BJ (cell line): ENCODE measurements at places on chromosomes 7 and 10. TPM values are rescaled to one million over a fixed set of nuclear protein-coding genes. Genes with fewer than 3 reads are reported as not detected.
A peak's percentile ranks its signal among the peaks of the same experiment; 100 is the strongest.

DNA sequence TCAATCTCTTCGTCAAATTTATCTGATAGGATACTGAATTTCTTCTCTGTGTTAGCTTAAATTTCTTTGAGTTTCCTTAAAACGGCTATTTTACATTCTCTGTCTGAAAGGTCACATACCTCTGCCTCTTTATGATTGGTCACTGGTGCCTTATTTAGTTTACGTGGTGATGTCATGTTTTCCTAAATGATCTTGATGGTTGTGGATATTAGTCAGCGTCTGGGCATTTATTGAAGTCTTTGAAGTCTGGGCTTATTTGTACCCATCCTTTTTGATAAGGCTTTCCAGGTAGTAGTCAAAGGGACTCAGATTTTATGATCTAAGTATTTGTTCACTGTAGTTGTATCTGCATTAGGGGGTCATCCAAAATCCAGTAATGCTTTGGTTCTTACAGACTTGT lies 1407.5 kb upstream of the LRRTM3 start:
- no peak for DNase-seq

DNA sequence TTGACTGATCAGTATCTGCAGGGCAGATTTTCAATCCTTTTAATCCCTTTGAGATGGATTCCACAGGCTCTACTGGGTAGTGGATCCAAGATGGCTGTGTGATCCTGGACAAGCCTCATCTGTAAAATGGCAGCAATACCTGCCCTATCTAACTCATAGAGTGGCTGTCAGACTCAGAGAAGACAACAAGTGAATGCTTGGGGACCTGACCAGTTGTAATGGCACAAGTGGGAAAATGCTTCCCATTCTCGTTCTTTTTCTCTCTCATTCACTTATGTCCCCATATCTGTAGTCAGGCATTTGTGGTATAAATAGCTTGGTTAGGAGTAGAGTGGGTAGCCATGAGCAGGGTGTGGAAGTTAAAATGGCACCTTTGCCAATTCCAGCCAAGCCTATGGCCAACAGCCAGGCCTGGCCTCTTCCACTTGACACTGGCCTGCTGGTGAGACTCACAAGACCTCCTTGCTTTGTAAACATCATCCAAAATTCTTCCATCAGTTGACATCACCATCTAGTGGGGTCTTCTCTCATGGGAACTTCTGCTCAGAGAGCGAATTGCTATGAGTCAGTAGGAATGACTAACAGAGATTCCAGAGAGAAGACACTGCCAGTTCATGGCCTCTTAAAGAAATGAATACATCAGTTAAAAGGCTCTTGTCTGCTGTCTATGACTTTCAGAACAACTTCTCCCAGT lies 150.1 kb downstream of the PLPP4 start:
- peak; percentile 74 for DNase-seq

- DNase-seq, result no peak
These were observed 22.8 kb downstream of the NSMCE4A start for GRCh38 chr10:121952226-121952625.

GRCh38 chr7:46160861-46161260 lies 239.8 kb upstream of the IGFBP3 start:
- no peak for DNase-seq

- DNase-seq, result no peak
These were observed 84.8 kb downstream of the HBP1 start for GRCh38 chr7:107253599-107253998.

GRCh38 chr7:93799750-93800357 lies 90.7 kb downstream of the TFPI2 start:
- DNase-seq, result no peak

DNA sequence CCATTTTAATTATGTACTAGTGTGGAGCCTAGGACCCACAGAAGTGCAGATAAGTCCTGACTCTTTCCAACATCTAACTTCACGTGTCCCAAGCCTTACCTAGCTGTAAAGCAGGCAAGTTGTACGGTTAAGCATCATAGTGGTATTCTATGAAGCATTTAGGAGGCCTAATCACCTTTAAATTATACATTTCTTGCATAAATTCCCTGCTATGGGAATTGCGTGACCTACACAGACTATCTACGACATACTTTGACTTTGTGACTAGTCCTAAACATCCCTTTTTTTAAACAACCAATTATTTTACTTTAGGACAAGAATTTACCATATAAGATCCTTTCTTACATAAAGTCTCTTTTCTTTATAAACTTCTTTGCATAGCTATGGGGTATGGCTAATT lies 37.7 kb upstream of the LRGUK start:
- no peak for DNase-seq

DNA sequence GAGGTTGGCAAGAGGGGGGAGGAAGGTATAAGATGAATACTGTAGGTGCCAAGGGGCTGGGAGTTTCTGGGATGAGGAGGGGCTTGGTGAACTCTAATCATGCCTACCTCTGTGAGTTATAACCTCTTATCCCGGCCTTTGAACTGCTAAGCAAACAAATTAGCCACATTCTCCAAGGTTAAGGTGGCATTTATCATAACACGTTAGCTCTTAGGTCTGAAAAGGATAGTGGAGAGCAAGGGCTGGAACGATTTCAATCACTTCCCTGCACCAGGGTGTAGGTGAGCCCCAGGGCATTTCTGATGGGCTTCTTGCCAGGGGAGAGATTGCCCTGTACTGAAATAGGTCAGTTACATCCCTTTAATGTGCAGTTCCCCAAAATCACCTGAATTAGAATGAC lies 28.6 kb upstream of the DMBT1 start:
- DNase-seq, result no peak

DNA sequence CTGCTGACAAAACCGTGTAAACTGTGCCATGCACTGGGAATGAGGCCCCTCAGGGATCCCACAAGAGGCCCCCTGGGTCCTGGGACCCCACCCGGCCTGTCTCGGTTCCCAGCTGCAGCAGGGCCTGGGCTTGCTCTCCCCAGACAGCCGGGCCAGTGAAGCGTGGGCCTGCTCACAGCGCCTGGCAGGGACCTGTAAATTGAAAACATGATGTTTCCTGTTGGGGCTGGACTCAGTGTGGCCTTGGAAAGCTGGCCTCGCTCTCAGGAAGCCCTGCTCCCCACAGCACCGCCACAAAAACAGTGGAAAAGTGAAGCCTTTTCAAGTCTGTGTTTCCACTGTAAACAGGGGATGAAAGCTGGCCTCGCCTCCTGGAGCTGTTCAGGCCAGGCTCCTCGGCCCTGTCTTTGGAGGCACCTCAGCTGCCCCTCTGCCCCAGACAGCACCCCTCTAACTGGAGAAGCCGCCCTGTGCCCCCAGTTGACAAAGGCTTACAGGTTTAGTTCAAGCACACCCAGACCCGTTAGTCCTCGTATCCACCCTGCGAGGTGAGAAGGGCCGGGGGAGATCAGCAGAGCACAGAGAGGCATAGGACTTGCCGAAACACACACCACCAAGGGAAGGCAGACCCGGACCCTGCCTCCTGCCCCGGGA lies 108.3 kb downstream of the ZMIZ1 start:
- DNase-seq, result no peak

- no peak for DNase-seq
These were observed 26.8 kb downstream of the BET1 start for GRCh38 chr7:93977211-93977950.

GRCh38 chr7:155685791-155686160 lies 41.3 kb downstream of the RBM33 start:
- no peak for DNase-seq

DNA sequence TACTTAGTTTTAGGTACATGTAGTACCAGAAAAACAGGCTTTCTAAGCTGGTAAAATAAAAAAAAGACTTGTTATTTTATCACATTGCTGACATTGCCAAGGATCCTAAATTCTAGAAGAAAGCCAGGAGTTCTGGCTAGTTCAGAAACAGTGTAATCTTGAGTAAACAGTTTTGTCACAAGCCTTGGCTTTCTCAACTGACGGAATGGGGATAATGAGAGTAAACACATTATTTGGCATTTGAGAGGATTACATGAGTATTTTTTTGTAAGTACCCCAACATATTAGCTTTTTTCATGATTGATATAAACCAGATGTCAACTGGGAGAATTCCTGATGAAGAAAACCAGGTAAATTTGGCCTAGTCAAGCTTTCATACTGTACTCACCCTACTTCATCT lies 269.8 kb downstream of the SORCS1 start:
- DNase-seq, result no peak

DNA sequence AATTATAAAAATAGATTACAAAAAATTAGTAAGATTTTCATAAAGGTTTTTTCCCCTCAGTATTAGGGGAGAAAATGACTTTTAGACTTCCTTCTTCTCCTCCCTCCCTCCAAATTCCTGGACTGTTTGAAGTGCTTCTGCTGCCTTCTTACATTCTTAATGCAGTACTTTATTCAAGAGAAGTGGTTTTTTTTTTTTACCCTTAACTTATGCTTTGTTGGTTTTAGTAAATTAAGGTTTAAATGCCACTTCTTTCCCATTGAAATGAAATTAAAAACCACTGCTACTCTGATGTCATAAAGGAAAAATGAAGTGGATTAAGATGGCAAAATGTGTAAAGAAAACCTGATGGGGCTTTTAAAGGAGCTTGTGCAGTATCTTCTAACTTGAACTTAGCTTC lies 140.7 kb downstream of the VTI1A start:
- no peak for DNase-seq

DNA sequence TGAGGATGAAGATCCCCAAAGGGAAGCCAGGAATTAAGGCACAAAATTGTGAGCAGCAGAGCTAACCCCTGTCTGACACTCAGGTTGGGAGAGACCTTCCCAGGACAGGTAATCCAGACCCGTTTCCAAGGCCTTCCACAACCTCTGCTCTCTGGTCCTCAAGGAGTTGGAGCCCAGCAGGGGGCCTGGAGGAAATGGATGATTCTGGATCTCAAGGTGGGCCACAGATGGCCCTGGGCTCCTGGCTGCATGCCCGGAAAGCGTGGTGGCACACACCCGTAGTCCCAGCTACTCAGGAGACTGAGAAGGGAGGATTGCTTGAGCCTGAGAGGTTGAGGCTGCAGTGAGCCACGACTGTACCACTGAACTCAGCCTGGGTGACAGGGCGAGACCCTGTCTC lies 42.3 kb downstream of the DPYSL4 start:
- DNase-seq, result no peak

DNA sequence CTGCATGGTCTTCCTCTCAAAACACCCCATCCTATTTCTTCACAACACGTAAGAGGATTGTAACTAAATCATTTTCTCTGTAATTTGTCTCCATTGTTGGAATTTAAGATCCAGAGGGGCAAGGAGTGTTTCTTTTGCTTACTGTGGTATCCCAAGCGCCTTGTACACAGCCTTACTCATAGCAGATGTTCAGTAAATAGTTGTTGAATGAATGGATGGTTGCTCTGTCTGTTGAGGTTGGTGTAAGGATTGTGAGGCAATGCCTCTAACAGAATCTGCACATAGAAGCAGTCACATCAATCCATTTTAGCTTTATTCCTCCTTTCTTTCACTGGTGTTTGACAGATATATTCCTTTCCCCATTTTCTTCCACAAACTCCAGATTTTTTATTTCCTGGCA lies 90.1 kb downstream of the ZNF365 start:
- DNase-seq, result no peak

DNA sequence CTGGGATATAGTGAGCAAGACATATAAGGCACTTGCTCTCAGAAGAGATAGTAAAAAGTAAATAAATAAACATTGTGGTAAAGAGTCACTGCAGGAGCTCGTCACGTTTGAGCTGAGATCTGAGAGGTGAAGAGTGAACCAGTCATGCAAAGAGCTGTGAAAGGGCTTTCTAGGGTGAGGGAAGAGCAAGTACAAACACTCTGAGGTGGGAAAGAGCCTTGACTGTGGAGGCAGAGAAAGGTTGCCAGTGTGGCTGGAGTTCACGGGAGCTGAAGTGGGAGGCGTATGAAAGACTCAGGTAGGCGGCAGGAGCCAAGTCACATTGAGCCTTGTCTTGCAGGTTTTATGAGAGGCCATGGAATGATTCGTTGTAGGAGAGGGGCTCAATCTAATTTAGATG lies 141.0 kb downstream of the C1GALT1 start:
- DNase-seq, result no peak

- DNase-seq, result peak; percentile 5
These were observed 22.2 kb upstream of the EXOC4 start for GRCh38 chr7:133230591-133231194.

DNA sequence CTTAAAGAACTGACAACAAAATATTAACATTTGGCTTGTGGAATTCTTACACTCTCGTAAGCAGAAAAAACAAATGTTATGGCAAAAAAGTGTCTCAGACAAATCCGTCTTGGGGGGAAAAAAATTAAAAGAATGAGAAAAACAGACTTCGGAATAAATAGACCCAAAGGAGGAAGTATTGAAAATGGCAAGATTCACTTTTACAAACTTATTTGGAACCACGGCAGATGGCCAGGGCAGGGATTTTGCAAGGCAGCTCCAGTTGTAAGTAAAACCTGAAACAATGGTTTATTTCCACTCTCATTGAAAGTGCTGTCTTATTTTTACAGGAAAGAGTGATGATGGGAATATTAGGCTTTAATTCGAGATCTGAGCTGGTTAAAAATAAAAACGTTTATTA lies 1.5 kb upstream of the ZNF438 start:
- DNase-seq, result no peak

DNA sequence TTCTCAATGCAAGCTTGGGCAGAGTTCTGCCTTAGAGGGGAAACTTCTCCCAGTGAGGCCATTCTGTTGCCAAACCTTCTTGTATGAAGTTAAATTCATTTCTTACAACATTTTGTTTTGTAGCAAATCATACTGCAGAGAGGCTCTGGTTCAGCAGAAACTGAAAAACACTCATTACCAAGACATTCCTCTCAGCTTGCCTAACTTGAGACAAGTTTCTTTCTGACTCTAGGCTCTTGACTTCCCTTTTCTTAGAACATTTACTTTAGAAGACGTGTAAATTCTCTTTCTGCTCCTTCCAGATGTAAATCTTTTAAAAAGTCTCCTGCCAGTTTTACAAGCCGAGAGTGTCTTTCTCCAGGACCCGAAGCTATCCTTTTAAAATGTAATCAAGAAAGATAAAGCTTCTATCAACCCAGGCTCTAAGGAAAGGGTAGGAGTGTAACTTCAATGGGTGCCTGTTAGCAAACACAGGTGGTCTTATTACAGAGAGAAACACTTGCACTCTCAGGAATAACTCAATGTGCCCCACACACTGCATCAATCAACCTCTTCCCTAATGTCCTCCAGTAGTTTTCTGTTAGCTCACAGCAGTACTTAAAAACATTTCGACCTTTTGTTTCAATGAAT lies 80.5 kb upstream of the TAS2R16 start:
- no peak for DNase-seq

GRCh38 chr7:90503367-90503766 lies 33.9 kb downstream of the PTTG1IP2 start:
- no peak for DNase-seq

DNA sequence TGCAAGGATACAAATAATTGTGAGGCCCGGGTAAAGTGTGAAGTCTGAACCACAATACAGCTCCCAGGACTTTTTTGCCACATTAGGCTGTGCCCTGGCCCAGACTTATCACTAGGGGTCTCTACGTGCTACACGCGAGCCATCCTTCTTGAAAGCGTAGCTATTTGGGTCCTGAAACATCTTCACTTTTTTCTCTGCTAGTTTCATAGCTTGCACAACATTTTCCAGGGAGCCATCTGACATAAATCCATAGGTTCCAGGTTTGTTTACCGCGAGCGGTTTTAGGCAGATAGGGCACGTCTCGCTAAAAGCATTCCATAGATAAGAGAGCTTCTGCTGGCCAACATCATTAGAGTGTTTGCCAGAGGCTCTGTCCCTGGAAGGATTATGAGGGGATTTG lies 226.5 kb downstream of the RPS24 start:
- DNase-seq, result no peak

The ANKRD22 gene
- polyA plus RNA-seq, result not detected in 2 replicates

The LRRC17 gene
- polyA plus RNA-seq, result 2.4 and 3.4 TPM in 2 replicates

The FZD1 gene
- 3.9 and 4.5 TPM in 2 replicates for polyA plus RNA-seq

The PKD1L1 gene
- 0.01 and 0.13 TPM in 2 replicates for polyA plus RNA-seq

The SKIDA1 gene
- polyA plus RNA-seq, result 0.27 and 0.60 TPM in 2 replicates

The ZNF487 gene
- 4.5 and 4.9 TPM in 2 replicates for polyA plus RNA-seq

The TAS2R41 gene
- polyA plus RNA-seq, result not detected in 2 replicates

The ERVW-1 gene
- not detected in 2 replicates for polyA plus RNA-seq

The PRSS37 gene
- not detected in 2 replicates for polyA plus RNA-seq

The OR6B1 gene
- not detected in 2 replicates for polyA plus RNA-seq
